Left forelimb (tissue), 1 donor: ENCODE measurements at places on chromosomes 2 and 18.

- DNase-seq: no peak
Measured at GRCh38 chr2:94997981-94998930, 27.3 kb upstream of the MAL start.

DNA sequence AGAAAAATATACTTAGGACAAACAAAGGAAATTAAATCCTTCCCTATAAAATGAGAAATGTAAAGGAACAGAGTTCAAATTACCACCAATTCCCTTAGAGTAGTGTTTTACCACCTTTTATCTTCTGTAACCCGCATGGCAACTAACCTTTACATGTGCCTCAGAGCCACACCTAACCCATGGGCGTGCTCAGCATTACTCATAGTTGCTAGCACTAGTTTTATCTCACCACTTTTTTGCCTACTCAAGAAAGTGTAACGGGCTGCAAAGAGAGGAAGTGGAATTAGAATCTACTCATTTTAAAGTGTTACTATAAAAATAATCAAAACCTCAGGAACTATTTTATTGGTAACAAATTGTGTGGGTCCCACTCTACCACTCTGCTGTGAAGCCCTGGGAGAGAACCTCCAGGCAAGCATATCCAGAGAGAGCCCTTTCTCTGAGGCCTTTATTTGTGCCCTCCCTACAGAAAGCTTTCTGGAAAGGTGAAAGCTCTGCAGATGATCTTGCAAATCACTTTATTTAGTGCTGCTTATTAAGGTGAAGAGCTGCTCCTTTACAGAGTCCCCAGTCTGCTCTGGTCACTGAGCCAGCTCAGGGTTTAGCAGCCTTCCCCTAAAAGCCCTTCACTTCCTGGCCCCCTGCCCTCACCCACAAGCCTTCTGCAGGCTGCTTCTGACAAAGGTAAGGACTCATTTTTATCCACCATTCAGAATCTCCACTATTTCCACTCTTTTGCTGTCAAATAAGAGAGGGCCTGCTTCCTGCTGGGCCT lies 98.8 kb downstream of the TRABD2A start:
- no peak for DNase-seq

DNA sequence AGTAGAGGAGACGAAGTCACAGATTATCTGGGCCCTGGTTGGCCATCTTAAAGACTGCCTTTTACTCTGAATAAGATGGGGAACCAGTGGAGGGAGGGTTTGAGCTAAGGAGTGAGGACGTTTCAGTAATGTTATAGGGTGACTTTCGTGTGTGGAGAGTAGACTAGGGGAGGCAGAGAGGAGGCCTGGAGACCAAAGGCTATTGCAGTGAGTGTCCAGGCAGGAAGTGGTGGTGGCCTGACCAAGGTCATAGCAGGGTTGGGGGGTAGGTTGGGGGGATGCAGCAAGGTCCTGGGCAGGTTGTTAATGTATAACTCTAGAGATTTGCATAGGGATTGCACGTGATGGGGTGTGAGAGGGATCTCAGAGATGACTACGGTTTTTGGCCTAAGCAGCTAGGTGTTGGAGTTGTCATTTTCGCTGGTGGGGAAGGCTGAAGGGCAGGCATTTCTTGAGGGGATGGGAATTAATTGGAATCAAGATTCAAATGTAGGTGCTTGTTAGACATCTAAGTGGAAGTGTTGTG lies 4.9 kb downstream of the CEP192 start:
- no peak for DNase-seq

GRCh38 chr2:58788402-58788801 lies 547.3 kb upstream of the FANCL start:
- DNase-seq: no peak

DNA sequence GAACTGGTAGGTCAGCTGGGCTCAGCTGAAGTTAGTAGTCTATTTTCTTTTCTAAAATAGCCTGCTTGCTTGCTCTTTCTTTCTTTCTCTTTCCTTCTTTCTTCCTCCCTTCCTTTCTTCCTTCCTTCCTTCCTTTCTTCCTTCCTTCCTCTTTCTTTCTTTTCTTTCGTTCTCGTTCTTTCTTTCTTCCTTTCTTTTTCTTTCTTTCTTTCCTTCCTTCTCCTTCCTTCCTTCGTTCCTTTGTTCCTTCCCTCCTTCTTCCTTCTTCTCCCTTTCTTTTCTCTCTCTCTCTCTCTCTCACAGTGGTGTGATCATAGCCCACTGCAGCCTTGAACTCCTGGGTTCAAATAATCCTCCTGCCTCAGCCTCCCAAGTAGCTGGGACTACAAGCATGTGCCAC lies 29.2 kb upstream of the KDM3A start:
- DNase-seq: no peak

DNA sequence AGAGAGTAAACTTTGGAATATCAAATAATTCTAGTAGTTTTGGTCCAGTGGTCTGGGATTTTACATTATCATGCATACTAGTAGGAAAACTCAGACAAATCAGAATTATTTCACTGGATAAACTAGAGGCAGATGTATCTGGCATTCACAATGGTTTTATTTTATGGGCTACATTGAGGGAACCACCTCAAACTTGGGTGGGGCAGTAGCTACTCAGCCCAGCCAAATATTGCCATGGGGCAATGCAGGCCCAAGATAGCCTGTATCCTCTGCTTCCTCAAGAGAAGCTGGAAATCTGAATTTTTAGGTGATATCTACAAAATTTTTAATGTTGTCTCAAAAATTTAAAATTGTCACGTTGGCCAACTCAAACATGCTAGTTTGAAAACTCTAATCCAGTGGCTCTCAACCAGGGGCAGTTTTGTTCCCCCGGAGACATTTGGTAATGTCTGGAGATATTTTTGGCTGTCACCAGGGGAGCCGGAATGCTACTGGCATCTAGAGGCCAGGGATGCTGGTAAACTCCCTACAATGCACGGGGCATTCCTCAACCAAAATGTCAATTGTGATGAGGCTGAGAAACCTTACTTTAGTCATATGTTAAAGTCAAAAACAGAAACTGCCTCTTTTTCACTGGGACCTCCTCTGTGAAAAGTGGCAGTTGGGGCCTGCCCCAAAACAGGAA lies 172.8 kb upstream of the SPRED2 start:
- DNase-seq: peak; percentile 4

GRCh38 chr2:175877845-175878544 lies 124.1 kb downstream of the LNPK start:
- DNase-seq: no peak

GRCh38 chr2:219220652-219221402 lies 2.1 kb upstream of the ABCB6 start:
- peak; percentile 45 for DNase-seq

- DNase-seq: no peak
Measured at GRCh38 chr2:38174646-38175423, 98.9 kb upstream of the CYP1B1 start.

- DNase-seq: no peak
Measured at GRCh38 chr18:76545433-76546087, 50.5 kb upstream of the ZNF516 start.

GRCh38 chr2:188316342-188316741 lies 24.7 kb downstream of the GULP1 start:
- no peak for DNase-seq

DNA sequence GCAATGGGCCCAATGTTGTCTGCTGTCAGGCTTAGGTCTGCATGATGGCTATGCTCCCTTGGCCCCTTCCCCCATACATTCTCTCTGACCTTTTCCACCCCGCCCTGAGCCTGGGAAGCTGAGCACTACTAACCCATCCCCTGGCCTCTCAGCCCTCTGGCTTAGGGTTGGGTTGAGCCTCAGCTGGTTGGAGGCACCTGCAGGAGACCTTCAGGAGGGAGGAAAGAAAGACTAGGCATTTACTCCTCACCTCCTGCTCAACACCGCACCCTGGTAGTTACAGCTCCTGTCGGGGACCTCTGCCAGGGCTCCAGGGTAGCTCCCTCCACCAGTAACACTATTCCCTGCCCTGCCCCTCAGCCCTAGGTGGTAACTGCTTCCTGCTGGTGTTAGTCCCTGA lies 80.5 kb downstream of the GALNT14 start:
- no peak for DNase-seq

GRCh38 chr2:215826838-215827441 lies 186.4 kb downstream of the MREG start:
- DNase-seq: no peak

DNA sequence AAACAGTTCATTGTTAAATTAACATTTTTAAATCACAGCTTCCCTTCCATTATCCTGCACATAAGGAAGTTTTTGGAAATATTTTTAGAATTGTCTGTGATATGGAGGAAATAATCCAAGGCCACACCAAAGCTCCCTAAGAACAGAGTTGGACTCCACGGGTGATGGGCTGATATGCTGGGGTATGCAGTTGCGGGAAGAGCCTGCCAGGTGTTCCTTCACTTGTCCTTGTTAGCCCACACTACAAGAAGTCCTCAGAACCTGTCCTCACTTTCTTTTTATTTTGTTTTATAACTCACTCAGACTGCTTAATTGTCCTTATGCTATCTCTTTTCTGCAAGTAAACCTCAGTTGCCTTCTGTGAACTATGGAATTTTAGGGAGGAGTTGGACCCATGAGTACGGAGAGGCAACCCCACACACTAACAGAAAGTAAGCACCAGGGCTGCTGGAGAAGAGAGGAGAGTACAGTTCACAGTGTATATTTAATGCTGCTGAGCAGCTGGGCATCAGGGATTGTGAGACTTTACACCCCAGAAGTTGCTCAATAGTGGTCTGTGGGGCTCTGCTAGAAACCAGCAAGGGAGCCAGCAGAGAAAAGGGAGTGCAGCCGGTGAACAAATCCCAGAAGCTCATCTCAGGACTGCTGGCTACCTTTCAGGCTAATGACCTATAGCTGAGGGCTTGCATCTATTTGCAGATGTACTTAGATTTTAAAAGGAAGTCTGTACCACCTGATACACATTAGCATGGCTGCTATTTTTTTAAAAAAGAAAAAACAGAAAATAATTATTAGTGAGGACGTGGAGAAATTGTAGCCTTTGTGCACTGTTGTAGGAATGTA lies 280.1 kb upstream of the STON1 start:
- DNase-seq: no peak

DNA sequence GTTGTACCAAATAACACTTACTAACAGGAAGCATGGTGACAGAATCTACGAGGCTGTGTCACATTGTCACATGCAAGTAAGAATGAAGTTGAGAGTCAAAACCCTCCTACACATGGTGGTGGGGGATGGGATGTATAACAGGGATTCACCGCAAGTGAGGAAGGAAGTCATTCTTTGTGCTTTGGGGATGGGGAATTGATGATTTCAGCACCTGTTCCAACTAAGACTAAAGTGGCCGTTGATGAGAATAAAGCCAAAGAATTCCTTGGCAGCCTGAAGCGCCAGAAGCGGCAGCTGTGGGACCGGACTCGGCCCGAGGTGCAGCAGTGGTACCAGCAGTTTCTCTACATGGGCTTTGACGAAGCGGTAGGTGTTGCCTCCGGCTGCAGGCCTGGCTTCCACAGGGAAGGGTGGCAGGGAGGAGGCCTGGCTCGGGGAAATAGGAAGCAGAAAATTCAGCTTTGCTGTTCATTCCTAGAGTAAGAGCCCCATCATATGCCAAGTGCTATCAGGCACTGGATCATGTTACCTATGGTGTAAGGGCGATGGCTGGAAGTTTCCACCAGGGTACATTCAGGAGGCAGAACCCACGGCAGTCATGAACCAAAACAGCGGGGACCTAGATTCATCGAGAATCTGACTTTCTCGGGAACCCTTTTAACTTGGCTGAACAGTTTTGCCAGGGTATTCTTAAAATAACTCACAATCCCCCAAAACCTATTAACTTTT lies 120.3 kb downstream of the UXS1 start:
- DNase-seq: no peak

GRCh38 chr2:10407841-10408648 lies 40.1 kb downstream of the ODC1 start:
- DNase-seq: no peak

DNA sequence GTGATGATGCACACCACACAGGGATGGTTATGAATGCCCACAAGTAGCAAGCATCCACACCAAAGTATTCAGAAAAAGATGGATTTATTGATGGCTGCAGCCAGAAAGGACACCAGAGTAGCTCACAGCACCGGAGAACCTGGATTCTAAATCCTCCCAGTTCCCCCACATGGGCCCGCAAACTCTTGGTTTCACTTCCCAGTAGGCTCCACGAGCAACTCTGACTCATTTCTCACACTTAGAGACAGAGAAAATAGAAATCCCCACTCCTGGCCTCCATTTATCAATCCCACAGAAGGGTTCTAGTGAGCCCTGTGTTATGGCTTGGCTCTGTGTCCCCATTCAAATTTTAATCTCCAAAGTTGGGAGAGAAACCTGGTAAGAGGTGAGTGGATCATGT lies 426.7 kb upstream of the MYT1L start:
- no peak for DNase-seq

GRCh38 chr2:64799592-64800252 lies 146.0 kb upstream of the SERTAD2 start:
- no peak for DNase-seq

DNA sequence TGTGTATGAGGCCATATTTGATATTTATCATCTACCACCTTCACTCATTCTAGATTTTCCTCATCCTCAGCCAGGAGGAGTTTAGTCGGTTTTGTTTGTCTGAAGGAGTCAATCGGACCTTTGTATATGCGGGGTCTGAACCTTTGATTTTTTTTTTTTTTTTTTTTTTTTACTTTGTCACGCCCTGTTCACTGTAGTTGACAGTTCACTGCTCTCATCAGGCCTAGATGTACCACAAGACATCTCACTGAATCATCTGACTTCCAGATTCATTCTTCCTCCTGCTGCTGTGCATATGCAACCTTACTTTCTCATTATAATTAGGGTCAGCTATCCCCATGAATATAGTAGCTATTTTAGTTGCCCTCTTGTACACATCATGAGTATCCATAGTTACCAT lies 133.2 kb downstream of the ARHGAP15 start:
- no peak for DNase-seq

- no peak for DNase-seq
Measured at GRCh38 chr2:180823546-180824141, 156.8 kb upstream of the UBE2E3 start.

DNA sequence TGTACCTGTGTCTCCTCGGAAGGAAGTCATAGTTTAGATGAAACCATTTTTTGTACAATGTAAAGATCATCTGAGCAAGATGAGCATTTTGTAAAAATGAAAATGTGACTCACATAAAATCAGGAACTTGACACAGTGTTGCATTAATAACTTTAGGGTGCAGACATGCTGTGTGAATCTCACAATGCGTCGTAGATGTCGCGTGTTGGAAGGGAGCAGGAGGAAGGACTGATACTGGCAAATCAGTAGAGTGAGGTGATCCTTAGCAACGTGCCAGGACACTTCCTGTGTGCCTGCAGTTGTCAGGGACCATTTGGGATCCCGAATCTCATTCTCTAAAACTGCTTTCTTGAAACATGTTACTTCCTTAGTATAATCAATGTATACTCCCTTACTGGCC lies 103.1 kb downstream of the SH3BP4 start:
- no peak for DNase-seq

DNA sequence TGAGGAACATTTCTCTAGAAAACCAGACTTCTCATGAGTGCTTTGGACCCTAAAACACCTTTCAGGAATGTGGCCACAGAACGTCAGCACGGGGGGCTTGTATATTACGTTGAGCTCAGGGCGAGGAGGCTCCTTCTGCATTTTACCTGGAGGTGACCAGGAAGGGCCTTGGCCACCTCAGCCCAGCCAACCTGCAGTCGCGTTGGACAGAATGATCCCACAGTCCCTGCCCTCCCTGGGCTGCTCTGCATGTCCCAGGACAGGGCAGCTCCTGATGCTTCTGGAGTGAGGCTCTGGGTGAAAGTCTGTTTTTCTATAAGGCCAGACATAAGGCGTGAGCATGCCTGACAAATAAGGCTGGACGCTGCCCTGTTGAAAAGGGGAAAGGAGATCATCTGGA lies 121.9 kb downstream of the NDUFA10 start:
- DNase-seq: no peak

- DNase-seq: no peak
Measured at GRCh38 chr2:102481931-102482330, 8.9 kb downstream of the SLC9A4 start.

- no peak for DNase-seq
Measured at GRCh38 chr2:171530378-171530777, 8.1 kb downstream of the CYBRD1 start.
